ENCODE measurements at places on chromosomes 11 and 22. TPM values are rescaled to one million over a fixed set of nuclear protein-coding genes. Genes with fewer than 3 reads are reported as not detected.
A peak's percentile ranks its signal among the peaks of the same experiment; 100 is the strongest.

- no peaks in the 10 kb centered on the region for H3K4me1 ChIP-seq
- DNase-seq, result no peak
- no peak overlapping the region for H3K27ac ChIP-seq
- no peak overlapping the region for H3K4me3 ChIP-seq
These were observed 91.5 kb upstream of the TBCEL start for GRCh38 chr11:120932305-120932915.

DNA sequence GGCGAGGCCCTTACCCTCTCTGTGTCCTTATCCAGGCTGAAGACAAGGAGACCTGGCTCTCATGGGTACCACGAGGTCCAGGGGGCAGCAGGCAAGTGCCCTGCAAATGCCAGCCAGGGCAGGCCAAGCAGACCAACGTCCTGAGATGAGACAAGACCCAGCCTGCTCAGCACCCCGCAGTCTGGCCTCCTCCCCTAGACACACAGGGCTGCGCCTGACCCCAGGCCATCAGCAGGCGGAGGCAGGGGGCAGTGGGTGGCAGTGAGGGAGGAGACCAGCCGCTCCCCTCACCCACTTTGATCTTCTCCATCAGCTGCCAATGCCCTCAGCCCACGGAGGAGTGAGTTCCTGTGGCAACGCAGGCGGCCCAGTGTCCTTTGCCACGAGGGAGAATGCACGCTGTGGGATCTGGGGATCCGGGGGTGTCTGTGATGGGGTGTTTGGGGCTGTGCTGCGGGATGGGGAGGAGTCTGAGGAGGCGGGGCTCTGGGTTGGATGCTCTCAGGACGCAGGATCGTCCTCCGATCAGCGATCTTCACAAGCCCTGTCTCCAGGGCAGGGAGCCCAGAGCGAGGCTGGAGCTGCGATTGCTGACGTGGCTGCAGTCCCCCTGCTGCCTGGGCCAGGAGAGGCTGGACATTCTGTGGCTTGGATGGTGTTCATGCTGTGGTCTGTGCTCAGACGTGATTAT, 30.5 kb upstream of the PPARA start:
- H3K36me3 ChIP-seq, result no peaks in the 10 kb centered on the region
- no peak for DNase-seq
- H3K27ac ChIP-seq, result no peak overlapping the region
- H3K4me3 ChIP-seq, result no peak overlapping the region

DNA sequence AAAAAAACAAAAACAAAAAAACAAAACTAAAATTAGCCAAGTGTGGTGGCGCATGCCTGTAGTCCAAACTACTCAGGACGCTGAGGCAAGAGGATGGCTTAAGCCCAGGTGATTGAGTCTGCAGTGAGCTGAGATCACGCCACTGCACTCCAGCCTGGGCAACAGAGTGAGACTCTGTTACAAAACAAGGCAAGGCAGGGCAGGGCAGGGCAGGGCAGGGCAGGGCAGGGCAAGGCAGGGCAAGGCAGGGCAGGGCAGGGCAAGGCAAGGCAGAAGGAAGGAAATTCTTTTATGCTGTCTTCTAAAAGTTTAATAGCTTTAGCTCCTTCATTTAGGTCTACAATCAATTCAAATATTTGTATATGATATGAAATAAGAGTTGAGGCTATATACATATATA, 50.1 kb upstream of the RASSF10 start:
- H3K27ac ChIP-seq, result no peak overlapping the region
- DNase-seq, result no peak
- no peak overlapping the region for H3K4me3 ChIP-seq
- no peaks in the 10 kb centered on the region for H3K36me3 ChIP-seq

NEFH gene
- total RNA-seq, result 21.4 TPM

NXPE1 gene
- not detected for total RNA-seq

DNA sequence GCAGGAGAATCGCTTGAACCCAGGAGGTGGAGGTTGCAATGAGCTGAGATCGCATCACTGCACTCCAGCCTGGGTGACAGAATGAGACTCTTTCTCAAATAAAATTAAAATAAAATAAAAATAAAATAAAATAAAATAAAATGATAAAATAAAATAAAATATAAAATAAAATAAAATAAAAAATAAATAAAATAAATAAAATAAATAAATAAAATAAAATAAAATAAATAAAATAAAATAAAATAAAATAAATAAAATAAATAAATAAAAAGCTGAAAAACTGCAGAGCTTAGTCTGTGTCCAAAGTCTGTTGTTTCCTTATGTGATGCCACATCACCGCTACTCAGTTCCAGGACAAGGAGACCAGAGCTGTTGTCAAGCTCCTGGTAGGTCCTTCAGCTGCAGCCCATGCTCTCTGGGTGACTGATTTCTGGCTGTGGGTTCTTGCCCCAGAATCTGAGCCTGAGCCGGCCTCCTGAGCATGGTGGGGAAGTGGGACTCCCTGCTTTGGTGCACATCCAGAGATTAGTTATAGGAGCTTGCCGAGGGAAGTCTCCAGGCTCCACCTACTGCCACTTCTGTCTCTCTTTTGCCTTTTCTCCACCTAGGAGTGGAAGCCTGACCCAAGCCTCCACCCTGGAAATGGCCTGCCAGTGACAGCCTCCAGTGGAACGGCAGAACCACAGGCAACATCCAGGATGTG, 31.3 kb upstream of the ADA2 start:
- H3K27me3 ChIP-seq, result no peaks in the 10 kb centered on the region
- DNase-seq, result no peak
- no peaks in the 10 kb centered on the region for H3K36me3 ChIP-seq
- H3K4me1 ChIP-seq, result no peaks in the 10 kb centered on the region

DNA sequence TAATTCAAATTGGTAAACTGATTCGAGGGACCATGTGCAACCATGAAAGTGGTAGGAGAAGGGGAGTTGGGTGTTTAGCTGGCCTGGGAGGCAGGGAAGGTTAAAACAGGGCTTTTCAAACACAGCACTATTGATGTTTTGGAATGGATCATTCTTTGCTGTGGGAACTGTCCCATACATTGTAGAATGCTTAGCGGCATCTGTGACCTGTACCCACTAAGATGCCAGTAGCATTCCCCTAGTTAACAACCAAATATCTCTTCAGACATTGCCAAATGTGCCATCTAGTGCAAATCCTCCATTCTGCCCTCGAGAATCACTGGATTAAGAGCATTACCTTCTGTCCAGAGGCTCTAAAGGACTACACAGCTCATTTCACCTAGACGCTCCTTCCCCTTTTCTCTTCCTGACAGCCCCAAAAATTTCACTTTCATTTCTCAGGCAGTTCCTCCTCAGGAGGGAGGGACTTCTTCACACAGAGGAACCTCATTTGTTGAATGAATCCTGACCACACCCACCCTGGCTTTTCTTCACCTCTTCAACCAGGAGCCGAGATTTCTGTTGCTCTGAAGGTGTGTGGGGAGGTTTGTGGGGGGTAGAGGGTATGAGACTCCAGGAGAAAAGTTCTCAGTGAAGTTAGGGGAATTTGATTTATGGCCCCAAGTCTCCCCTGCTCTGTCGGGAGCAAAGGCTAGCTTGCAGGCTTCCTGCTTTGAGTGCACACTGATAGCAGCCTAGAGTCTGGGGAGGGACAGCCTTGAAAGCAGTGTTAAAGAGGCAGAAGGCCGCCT, at the start of gene TRIM34:
Gene TRIM34, plus strand, starts transcription at position 513 of the 791 bp plus-strand sequence. CDS start 7,331 bp downstream, outside the sequence.
- no peaks in the 10 kb centered on the region for H3K27me3 ChIP-seq
- peak within 1 kb of the TSS; percentile 41 for H3K4me3 ChIP-seq
- H3K27ac ChIP-seq, result no peak within 1 kb of the TSS
- DNase-seq, result peak; percentile 52
- no peaks in the 10 kb centered on the region for H3K4me1 ChIP-seq

Data from A673 (cell line).